ENCODE measurements at places on chromosomes 13 and 19. TPM values are rescaled to one million over a fixed set of nuclear protein-coding genes. Genes with fewer than 3 reads are reported as not detected.

DNA sequence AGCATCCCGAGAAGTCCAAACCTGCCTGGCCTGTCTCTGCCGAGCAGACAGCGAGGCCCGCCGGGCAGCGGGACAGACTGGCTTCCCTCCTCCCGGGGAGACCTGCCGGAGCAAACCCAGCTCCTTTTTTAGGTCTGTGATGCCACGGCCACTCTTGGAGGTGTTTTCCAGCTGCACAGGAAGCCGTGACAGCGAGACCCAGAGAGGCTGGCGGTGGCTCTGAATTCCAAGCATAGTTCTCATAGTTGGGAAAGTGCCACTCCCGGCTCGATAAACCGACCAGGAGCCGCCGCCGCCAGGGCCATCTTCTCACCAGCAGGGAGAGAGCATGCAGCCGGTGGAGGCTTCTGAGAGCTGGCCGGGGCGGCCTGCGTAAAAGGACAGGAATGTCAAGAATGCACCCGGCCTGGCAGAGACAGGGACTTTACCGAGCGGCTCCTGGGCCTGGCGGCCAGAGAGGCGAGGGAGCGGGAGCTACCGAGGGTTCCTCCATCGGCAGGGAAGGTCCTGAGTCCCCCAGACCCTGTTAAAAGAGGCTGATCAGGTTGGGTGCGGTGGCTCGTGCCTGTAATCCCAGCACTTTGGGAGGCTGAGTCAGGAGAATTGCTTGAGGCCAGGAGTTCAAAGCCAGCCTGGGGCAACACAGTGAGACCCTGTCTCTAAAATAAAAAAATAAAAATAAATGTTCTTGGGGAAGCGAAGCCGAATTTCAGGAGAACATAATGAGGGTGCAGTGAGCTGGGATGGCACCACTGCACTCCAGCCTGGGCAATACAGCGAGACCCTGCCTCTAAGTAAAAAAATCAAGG lies 64.9 kb downstream of the GADD45B start:
- no peak for DNase-seq
- H3K36me3 ChIP-seq = no peaks in the 10 kb centered on the region
- peaks cover 7% of the 10 kb centered on the region for H3K4me1 ChIP-seq
- H3K4me3 ChIP-seq = no peak overlapping the region

DNA sequence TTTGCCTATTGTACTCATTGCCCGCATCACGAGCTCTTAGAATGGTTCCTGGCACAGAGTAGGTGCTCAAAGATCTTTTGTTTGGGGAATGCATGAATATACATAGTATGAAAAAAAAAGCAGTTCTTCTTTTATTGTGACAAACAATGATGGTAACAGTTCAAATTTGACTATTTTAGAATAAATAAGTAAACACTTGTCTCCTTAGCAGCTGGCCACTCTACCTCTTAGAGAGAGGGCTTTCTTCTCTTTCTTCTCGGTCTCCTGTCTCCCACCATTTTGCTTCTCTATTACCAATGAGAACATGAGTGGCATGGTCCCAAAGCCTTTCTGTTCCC lies 639 bp upstream of the SLAIN1 start:
- peak overlapping the region; percentile 89 for H3K27ac ChIP-seq
- H3K4me3 ChIP-seq = peak overlapping the region; percentile 61
- H3K4me1 ChIP-seq = peaks cover 11% of the 10 kb centered on the region
- no peak for DNase-seq
- H3K27me3 ChIP-seq = no peaks in the 10 kb centered on the region

DNA sequence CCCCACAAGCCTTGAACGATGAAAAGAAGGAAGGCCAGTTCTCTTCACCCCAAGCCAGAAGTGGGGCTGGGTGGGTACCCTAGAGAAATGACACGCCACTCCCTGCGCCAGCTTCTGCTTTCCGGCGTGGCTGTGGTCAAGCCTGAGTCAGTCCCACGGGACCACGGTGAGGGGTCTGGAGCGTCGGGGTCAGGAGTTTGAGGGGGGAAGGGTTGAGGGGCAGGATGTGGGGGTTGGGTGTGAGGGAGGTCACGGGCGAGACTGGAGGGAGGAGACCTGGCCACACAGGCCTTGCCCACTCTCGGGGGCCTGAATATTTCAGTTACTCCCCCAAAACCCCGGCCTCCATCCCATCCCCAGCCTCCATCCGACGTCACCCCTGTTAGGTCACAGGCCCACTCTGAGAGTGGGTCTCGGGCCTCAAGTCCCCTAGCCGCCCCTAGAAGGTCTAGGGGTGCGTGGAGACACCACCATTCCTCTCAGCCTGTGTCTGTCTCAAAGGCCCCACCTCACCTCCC lies 500 bp upstream of the IFI30 start:
- H3K36me3 ChIP-seq = peaks cover 3% of the 10 kb centered on the region
- H3K4me3 ChIP-seq = peak overlapping the region; percentile 81
- no peak for DNase-seq
- peak overlapping the region; percentile 60 for H3K27ac ChIP-seq
- H3K4me1 ChIP-seq = peaks cover 24% of the 10 kb centered on the region

DNA sequence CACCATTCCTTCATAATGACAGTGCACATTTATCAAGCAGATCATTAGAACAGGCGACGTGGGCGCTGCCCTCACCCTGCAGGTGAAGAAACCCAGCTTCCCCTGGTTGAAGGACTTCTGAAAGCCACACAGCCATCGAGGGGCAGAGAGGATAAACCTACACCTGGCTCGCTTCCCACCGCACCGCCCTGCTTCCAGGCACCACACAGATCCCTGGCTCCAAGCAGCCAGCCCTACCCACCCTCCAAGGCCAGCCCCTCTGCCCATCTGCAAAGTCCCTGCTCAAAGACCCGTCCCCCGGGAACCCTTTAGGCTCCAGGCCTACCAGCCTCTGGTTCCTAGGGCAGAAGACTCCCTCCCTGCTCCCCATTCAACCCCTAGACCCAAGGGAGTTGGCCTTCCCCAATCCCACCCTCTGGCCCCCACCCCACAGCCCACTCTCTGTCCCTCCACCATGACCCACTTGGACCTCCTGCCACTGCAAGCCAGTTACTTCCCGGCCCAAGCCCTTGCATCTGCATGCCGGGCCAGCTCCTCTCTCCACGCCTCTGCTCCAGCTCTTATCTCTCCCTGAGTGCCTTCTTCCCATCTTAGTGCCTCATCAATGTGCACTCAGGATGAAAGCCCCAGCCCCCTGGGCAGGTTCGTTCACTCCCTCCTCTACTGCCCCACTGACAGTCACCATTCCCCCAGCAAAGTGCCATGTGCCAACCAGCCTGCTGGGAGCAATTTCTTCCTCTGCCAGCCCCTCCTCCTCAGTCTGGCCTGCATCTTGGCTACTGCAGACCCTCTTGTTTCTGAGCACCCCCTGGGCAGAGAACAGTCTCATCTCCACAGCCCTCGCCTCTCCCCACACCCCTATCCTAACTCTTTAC lies 28.0 kb downstream of the PEPD start:
- H3K27ac ChIP-seq = no peak overlapping the region
- DNase-seq = no peak
- no peaks in the 10 kb centered on the region for H3K27me3 ChIP-seq
- no peaks in the 10 kb centered on the region for H3K36me3 ChIP-seq
- H3K4me1 ChIP-seq = no peaks in the 10 kb centered on the region
- H3K4me3 ChIP-seq = no peak overlapping the region

DNA sequence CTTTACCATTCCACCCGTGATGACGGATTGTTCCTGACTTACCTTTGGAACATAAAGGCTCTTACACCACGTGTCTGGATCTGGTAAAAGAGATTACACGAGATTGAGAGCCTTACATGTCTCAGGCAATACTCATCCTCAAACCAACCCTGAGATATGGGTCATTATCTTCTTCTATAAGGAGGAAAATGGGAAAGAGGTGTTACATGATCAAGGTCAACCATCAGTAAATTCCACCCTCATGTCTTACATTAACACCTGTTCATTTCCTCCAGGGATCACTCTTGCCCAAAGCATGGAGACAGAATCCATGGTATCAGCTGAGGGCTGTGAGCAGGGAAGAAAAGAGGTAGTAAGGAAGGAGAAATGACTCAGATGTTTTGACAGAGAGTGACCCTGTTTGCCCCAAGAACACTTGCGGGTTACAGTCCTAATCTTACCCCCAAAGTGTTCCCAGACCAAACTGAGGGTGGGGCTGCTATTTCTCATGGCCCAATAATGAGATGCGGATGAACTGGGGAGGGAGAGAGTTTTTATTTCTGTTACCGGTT lies 19.6 kb downstream of the LILRB4 start:
- no peaks in the 10 kb centered on the region for H3K36me3 ChIP-seq
- no peak overlapping the region for H3K27ac ChIP-seq
- H3K4me3 ChIP-seq = no peak overlapping the region
- H3K4me1 ChIP-seq = no peaks in the 10 kb centered on the region

- peak; percentile 70 for DNase-seq
- peaks cover 65% of the 10 kb centered on the region for H3K27me3 ChIP-seq
- H3K36me3 ChIP-seq = no peaks in the 10 kb centered on the region
- H3K4me1 ChIP-seq = no peaks in the 10 kb centered on the region
- peak overlapping the region; percentile 55 for H3K27ac ChIP-seq
Measured at GRCh38 chr19:35509861-35510625, 3.4 kb downstream of the DMKN start.

DNA sequence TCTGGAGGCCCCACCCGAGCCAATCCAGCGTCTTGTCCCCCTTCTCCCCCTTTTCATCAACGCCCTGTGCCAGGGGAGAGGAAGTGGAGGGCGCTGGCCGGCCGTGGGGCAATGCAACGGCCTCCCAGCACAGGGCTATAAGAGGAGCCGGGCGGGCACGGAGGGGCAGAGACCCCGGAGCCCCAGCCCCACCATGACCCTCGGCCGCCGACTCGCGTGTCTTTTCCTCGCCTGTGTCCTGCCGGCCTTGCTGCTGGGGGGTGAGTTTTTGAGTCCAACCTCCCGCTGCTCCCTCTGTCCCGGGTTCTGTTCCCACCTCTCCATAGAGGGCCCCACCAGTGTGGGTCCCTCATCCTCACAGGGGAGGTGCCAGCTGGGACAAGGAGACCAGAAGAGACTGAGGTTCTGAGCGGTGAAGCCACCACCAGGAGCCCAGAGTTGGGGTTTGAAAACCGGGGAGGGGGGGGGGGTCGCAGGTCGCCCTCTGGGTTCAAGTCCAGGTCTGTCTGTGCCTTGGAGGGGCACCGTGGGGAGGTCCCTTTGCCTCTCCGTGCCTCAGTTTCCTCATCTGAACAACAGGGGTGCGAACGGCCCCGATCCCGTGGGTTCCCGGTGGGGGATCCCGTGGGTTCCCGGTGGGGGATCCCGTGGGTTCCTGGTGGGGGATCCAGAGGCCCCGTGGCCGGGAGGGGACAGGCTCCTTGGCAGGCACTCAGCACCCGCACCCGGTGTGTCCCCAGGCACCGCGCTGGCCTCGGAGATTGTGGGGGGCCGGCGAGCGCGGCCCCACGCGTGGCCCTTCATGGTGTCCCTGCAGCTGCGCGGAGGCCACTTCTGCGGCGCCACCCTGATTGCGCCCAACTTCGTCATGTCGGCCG lies at the start of gene ELANE:
ELANE (plus strand) TSS at position 168 of the 878 bp plus-strand sequence; CDS start at position 194, 26 bp downstream.
- peaks cover 78% of the 10 kb centered on the region for H3K27me3 ChIP-seq
- peaks cover 3% of the 10 kb centered on the region for H3K4me1 ChIP-seq
- H3K4me3 ChIP-seq = no peak within 1 kb of the TSS

- no peak for DNase-seq
- H3K36me3 ChIP-seq = no peaks in the 10 kb centered on the region
- no peak overlapping the region for H3K4me3 ChIP-seq
- H3K4me1 ChIP-seq = peaks cover 6% of the 10 kb centered on the region
- H3K27ac ChIP-seq = no peak overlapping the region
Measured at GRCh38 chr19:33404506-33405253, 31.2 kb downstream of the CEBPG start.

DNA sequence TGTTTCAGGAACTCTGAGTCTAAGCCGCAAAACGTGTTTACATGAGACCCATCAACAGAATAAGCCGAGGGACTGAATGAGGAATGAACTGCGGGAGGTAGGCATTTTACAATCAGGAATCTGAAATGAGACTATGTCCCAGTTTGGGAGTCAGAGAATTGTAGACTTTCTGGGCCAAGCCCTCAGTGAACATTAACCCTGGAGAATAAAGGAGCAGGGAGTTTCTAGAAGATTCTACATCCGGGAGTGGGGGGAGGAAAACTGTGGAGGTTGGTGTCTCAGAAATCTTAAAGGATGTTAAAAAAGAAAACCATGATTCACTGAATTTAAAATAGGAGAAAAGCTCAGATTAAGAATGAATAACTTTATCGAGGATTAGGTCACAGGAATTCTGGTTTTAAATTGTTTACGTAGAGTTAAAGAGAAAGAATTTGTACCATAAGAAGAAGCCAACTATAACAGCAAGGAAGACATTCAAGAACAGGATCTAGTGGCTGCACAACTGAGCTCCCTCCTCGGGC lies 18.5 kb downstream of the RFX2 start:
- no peaks in the 10 kb centered on the region for H3K27me3 ChIP-seq
- no peak overlapping the region for H3K4me3 ChIP-seq
- H3K36me3 ChIP-seq = no peaks in the 10 kb centered on the region
- DNase-seq = no peak

The RASAL3 gene
- 296 TPM for total RNA-seq

All from T-cell (primary cell).